ENCODE measurements at places on chromosomes 3 and 15. TPM values are rescaled to one million over a fixed set of nuclear protein-coding genes. Genes with fewer than 3 reads are reported as not detected.

SNRPN gene
- total RNA-seq, result 186 TPM

LTF gene
- total RNA-seq, result 0.38 TPM

PDIA5 gene
- total RNA-seq, result 36.6 TPM

AQP9 gene
- total RNA-seq, result not detected

AGTR1 gene
- total RNA-seq, result 2.3 TPM

ISL2 gene
- total RNA-seq, result 0.56 TPM

Measured in regular cardiac myocyte (primary cell).